CMK (cell line): ENCODE measurements at places on chromosomes 3 and 15.

DNA sequence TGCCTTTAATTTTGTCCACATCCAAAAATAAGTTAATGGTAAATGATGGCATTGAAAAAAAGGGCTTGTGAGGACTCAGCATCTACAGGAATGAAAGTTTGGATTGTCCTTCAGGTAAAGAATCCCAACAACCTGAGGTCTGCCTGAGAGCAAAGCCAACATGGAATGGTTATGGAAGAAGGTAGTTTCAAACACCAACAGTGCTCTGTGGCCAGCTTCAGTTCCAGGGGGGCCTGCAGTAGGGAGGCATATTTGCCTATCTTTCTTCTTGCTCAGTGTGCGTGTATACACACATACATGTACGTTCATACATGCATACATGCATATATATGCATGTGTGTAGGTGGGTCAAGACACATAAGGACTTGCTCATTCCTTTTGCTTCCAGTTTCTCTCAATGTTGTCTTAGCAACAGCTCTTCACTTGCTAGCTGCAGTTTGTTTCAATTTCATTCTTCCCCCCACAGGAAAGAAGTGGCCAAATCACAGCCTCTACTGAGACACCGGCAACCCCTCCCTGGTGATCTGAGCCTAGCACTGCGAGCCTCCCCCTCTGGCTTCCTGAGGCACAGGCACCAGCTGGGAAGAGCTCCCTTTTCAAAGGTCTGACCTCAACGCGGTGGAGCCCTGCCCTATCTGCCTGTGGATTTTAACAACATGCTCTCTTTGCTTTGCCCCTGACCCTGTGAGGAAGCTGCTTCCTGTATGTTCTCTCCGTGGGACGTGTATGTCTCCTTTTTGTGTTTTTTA, 146.2 kb downstream of the KLF13 start:
- DNase-seq, result no peak

DNA sequence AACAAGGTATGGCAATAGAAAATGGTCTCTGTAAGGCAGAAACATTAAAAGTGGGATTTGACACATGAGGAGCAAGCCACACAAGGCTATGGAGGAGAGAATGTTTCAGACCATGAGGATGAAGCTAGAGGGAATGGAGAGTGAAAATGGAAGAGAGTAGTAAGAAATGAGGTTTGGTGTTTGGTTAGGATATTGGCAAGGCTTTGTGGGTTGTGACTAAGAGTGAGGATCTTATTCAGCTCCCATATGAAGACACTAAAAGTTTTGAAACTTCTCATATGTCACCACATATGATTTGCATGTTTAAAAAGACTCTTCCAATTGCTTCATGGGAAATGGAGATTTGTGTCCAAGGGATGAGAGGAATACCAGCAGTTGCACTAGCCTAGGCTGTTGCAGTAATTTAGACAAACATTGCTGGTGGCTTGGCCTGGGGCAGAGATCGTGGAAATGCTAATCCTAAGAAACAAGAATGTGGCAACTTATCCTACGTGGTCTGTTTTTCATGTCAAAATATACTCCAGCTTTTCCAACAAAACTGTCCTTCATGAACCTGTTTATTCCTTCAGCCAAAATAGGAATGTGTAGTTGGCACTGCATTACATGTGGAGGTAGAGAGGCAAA, 749.0 kb downstream of the PDCD6IP start:
- DNase-seq, result no peak

DNA sequence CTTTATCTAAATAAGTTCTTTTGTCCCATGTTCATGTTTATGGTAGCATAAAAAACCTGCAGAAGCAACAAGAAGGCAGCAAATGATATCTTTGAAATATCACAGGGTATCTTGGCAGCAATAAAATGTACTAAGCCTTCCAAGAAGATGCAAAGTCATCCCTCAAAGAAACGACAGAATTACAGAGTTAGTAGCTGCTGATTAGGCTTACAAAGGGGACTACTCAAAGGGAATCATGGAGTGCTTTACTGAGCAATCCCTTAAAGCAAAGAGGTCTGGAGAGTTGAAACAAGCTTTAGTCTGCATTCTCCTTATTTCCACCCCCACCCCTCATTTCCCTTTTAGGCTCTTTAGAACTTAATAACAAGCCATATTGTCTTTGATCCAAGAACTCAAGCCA, 935.0 kb downstream of the SQOR start:
- DNase-seq, result no peak

DNA sequence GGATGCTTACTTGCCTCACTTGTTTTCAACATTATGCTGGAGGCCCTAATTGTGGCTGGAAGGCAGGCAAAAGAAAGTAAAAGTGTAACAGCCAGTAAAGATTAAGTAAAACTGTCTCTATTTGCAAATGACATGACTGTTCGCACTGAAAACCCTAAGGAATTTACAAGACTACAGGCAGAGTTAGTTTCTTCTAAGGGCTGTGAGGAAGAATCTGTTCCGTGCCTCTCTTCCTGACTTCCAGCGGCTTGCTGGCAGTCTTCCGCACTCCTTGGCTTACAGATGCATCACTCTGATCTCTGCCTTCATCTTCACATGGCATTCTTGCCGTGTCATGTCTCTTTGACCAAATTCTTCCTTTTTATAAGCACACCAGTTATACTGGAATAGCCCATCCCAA, 86.1 kb downstream of the DLG1 start:
- DNase-seq, result no peak

- DNase-seq, result peak; percentile 48
Observed at GRCh38 chr3:42547401-42547945, 34.3 kb downstream of the SEC22C start.

GRCh38 chr3:54891540-54891897, 36.3 kb downstream of the LRTM1 start:
- no peak for DNase-seq

- DNase-seq, result no peak
Observed at GRCh38 chr15:69308949-69309348, 10.2 kb downstream of the PAQR5 start.

- no peak for DNase-seq
Observed at GRCh38 chr3:197302696-197303341, 4.4 kb upstream of the DLG1 start.

DNA sequence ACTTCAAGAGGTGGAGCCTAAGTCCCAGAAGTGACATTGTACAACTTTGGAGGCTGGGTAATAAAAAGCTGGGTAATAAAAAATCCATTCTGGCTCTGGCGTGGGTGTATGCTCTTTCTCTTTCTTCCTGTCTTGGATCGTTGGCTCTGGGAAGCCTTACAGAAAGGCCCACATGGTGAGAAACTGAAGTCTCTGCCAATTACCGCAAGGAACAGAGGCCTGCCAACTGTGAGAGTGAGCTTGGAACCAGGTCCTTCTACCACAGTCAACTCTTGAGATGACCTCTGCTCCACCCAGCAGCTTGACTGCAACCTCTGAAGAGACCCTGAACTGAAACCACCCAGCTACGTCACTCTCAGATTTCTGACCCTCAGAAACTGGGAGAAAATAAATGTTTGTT, 51.0 kb downstream of the NR2F2 start:
- DNase-seq, result no peak

DNA sequence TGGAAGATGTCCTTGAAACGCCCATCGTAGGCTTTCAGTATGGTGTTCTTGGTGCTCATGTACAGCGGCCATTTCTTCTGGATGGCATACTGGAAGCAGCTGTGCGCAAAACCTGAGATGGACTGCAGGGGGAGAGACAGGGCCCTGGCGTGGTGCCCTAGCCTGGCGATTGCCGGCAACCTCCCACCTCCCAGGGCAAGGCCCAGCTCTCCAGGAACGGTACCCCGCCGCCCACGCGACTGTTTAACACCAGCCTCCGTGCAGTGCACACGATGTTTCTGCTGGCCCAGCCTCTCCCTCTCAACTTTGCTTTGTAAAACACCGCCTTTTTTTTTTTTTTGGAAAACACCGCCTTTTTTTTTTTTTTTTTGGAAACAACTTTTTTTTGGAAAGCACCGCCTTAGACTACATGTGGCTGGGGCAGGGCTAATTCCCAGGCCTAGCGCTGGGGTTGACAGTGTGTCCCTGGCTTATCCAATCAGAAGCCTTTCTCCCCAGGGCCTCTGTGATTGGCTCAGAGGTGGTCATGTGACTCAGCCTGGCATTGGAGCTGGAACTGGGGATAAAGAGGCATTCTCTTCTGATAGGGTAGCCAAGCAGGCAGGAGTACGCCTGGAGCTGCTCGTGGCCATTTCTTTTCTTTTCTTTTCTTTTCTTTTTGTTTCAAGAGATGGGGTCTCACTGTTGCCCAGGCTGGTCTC, 14.7 kb downstream of the IDH2 start:
- no peak for DNase-seq

- no peak for DNase-seq
Observed at GRCh38 chr3:77342027-77342426, 302.1 kb downstream of the ROBO2 start.

GRCh38 chr3:186053954-186054791, 54.7 kb downstream of the ETV5 start:
- DNase-seq, result no peak

DNA sequence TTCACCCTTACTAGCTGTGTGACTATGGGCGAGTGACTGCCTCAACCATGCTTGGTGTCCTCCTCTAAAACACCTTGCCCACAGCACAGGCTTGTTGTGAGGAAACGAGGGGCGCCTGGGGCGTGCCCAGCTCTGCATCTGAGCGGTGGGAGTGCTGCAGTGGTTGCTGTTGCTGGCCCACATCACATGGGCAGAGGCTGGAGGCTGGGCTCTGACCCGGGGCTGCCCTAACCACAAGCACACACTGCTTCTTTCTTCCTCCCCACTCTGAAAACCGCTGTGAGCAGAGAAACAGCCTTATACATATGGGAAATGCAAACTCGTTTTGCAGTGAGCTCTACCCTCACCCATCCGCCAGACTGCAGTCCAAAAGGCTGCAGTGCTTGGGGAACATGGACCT, 74.8 kb upstream of the RPL32 start:
- DNase-seq, result peak; percentile 22

- no peak for DNase-seq
Observed at GRCh38 chr15:66682865-66683264, 19.2 kb upstream of the SMAD6 start.

- DNase-seq, result no peak
Observed at GRCh38 chr3:3635109-3635508, 164.1 kb upstream of the LRRN1 start.

GRCh38 chr3:73658227-73658626, 33.5 kb upstream of the PDZRN3 start:
- no peak for DNase-seq

DNA sequence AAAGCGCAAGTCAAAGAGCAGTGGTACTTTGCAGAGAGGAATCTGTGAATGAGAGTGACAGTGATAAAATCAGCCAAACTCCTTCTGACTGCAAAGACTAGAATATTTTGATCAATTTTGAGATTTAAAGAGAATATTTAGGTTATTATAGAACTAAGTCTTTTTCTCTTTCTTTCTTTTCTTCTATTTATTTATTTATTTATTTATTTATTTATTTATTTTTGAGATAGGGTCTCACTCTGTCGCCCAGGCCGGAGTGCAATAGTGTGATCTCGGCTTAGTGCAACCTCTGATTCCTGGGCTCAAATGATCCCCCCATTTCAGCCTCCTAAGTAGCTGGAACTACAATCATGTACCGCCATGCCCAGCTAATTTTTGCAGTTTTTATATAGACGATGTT, 603.7 kb upstream of the NAALADL2 start:
- DNase-seq, result no peak

DNA sequence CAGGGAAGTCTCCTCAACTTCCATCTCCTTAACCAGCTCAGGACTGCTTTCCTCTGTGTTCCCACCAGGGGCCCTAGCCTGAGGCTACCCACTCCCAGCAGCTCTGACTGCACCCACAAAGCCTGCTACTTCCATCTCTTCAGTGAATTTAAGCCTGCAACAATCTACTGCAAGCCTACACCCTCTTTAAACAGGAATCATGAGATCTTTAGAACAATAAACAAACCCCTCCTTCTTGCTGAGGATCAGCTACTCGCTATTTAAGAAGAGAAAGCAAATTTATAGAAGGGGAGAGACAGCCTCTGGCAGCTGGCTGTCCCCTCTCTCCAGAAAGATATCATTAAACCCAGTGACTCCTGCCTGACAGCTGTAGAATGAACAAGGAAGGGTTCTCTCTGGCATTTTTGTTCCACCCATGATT, 51.9 kb downstream of the ARHGAP31 start:
- DNase-seq, result no peak

- DNase-seq, result no peak
Observed at GRCh38 chr15:84649706-84650105, 4.4 kb downstream of the WDR73 start.

GRCh38 chr3:50408443-50408944, 49.2 kb upstream of the TMEM115 start:
- DNase-seq, result no peak

DNA sequence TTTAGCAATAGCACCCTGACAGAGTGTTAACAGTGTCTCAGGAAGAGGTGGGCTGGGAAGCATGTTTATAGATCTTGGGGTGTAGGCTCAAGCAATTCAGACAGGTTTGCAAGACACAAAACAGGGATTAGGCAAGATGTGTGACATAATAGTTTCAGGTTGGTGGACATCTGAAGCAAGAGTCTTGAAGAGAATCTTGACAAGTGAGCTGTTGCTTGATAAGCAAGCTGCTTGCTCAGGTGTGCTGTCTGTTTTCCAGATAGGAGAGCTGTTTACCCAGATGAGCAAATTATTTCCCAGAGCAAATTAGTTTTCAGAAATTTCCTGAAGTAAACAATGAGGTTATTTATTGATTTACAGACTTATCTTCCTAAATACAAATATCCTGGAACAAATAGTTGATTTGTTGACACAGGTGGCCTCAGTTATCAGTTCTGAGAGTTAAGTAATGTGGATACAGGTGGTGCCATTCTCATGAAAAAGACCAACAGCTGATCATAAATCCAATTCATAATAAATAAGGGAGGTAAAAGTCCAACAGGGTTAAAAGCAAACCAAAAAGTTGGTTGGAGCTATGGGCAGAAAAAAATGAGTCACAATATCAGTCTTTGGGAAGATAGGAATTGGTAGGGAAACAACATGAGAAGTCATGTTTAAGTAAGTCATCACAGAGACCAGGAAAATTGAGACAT, 437.3 kb downstream of the TBL1XR1 start:
- no peak for DNase-seq

GRCh38 chr15:42138411-42138810, 18.0 kb downstream of the PLA2G4F start:
- no peak for DNase-seq

DNA sequence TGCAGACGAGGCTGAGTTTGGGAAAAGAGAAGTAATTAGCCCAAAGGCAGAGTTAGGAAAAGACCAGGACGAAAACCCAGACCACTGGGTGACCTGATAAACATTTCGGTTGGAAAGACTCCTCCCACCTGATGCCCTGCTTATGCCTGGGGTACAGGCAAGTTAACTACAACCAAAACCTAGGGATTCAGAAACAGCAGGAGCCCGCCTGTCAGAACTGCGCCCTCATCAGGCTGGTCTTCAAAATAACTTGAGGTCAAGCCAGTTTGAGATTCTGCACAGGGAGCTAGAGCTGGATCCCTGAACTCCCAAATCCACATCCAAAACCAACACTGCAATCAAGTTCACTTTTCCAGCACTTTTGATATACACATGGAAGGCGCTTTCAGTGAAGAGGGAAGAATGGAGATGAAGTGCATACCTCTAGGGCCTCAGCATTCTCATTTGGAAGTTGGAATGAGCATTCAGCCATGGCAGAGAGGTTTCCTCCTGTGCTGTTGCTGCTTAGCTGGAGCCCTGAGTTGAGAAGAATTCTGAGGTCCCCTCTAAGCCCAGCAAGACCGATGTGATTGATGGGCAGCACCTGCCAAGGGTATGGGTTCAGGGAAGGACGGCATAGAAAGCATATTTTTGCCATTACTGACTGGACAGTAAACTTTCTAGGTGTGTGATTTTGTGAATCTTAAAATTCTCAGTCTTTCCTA, 11.6 kb downstream of the TSEN2 start:
- no peak for DNase-seq

- DNase-seq, result peak; percentile 21
Observed at GRCh38 chr3:195030791-195031321, 240.1 kb downstream of the XXYLT1 start.
